Renal cortex interstitium (tissue), 15 donors: ENCODE measurements at places on chromosomes 13 and 19.

- no peak for DNase-seq
Measured at GRCh38 chr13:30020726-30021312, 170.4 kb upstream of the UBL3 start.

GRCh38 chr13:46831588-46832194 lies 34.7 kb upstream of the ESD start:
- peak; percentile 29 for DNase-seq

DNA sequence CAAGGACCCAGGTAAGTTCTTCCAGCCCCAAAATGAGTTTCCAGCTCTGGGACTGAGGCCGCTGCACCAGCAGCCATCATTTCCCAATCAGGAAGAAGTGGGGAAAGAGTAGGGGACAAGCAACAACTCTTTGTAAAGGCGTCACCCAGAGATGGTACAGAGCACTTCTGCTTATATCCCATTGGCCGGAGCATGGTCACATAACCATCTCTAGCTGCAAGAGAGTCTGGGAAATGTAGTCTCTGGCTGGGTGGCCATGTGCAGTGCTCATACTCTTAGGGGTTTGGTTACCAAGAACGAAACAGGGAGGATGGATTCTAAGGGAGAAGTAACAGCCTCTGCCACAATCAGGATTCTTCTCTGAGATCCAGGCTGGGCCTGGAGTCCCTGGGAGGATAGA lies 26.3 kb downstream of the CKM start:
- no peak for DNase-seq

GRCh38 chr19:18594824-18595373 lies 6.3 kb downstream of the REX1BD start:
- no peak for DNase-seq

- no peak for DNase-seq
Measured at GRCh38 chr13:62234780-62235440, 819.3 kb upstream of the PCDH20 start.

- no peak for DNase-seq
Measured at GRCh38 chr19:14393329-14393728, 12.1 kb downstream of the ADGRE5 start.

GRCh38 chr19:50679177-50680125 lies 30.2 kb downstream of the C19orf81 start:
- no peak for DNase-seq

DNA sequence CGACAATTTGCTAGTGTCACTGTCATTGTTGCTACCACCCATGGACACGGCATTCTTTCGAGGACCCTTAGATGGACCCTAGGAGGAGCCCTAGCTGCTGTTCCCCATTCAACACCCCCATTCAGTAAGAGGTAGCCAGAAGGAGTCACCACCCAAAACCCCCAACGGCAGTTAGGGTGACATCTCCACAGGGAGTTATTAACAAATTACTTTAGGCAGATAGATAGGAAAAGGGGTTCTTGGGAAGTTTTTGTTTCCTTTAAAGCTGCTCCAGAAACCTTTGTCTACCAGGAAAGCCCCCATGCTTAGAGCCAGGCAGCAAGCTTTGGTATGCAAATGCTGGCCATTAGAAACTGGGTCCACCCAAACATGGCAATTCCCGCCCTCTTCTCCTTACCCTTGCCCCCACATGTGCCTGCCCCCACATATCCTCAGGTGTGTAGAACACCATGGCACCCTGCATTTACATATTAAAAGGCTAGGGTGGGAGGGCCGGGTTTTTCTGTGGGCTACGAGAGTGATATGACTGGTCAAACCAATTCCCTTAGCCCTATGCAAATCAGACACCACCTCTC lies 190.9 kb downstream of the SLITRK6 start:
- no peak for DNase-seq

- DNase-seq, result no peak
Measured at GRCh38 chr19:48368936-48369335, 4.8 kb downstream of the SYNGR4 start.

DNA sequence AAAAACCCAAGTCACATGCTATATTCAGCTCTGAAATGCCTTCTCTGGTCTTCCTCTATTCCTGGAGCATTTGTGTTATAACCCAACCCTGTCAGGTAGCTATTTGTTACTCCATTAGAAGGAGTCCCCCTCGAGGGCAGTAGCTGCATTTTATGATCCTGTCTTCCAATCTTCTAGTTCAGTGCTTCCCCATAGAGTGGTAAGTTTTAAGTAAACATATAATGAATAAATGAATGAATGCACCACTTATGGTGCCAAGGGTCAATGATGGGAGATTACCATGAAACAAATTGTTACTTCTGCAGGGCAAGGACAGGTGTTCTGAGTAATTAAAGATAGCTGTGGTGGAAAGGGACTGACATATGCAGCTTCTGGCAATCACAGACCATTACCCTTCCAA lies 4.0 kb downstream of the RASL11A start:
- no peak for DNase-seq
